CD14-positive monocyte (primary cell): ENCODE measurements at places on chromosomes 11 and 22. TPM values are rescaled to one million over a fixed set of nuclear protein-coding genes. Genes with fewer than 3 reads are reported as not detected.

The MMP1 gene
- not detected for polyA plus RNA-seq

The OR5M8 gene
- polyA plus RNA-seq: not detected

GRCh38 chr11:73622926-73623593 lies 23.3 kb upstream of the PLEKHB1 start:
- DNase-seq: peak; percentile 48

GRCh38 chr11:94909371-94909820 lies 64.0 kb downstream of the CWC15 start:
- DNase-seq: no peak

The HYOU1 gene
- polyA plus RNA-seq: 8.4 TPM

The GPR83 gene
- not detected for polyA plus RNA-seq

The NPAS4 gene
- polyA plus RNA-seq: not detected in 2 replicates

DNA sequence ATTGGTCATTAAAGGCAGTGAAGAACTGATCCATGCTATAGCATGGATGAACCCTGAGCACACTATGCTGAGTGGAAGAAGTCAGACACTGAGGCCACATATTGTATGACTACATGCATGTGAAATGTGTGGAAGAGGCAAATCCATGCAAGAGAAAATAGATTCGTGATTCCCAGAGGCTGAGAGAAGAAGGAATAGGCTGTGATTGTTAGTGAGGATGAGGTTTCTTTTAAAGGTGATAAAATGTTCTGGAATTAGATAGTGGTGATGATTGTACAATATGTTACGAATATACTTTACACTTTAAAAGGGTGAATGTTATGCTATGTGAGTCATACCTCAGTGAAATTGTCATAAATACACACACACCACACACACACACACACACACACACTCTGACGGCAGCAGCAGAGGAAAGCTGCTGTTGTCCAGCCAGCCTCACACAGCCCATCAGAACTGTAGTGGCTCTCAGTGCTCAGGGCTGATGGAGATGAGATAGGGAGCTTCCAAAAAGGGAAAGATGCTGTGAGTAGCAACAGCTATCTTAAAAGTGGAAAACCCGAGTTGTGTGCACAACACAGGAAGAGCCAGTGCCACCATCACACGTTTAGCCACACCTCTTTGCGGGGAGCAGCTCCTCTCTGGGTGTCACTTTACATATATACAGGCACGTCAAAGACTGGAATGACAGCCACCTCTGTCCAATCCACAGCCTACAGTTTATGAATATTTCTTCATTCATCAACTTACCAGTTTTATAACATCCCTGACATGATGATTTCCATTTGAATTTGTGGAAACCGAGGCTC lies 153.0 kb downstream of the SPATA19 start:
- DNase-seq: no peak

The RIMBP3B gene
- not detected for polyA plus RNA-seq

DNA sequence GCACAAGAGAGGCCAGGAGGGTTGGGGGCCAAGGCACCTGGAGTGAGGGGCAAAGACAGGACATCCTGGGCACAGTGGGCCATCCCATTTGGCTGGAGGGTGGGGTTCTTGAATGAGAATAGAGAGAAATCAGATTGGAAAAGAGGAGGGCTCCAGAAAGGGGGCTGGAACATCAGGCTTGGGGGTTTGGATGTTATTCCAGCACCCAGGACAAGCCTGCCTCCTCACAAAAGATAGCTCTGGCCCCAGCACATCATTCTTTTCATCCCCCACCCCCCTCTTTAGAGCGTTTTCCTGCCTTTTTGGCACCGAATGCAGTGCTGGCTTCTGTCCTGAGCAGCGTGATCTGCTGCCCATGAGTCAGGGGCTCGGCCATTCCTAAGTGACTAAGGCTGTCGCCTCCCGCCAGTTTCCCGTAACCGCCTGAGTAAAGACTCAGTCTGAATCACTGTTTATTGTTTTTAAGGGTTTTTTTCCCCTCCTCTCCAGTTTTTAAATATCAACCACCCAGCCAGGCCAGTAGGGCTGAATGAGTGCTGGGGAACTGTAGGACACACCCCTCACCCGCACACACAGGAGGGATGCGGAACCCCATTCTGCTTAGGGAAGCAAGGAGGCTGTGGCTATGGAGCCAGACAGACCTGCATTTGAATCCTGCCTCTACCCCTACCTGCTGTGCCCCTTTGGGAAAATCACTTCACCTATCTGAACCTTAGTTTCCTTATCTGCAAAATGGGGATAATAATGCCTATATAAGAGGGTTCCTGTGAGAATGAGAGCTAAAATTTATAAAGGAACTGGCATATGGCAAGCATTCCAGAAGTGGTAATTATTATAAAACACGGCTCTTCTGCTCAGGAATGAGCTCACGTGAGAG lies 32.4 kb upstream of the NAV2 start:
- no peak for DNase-seq

The HEPHL1 gene
- polyA plus RNA-seq: not detected

DNA sequence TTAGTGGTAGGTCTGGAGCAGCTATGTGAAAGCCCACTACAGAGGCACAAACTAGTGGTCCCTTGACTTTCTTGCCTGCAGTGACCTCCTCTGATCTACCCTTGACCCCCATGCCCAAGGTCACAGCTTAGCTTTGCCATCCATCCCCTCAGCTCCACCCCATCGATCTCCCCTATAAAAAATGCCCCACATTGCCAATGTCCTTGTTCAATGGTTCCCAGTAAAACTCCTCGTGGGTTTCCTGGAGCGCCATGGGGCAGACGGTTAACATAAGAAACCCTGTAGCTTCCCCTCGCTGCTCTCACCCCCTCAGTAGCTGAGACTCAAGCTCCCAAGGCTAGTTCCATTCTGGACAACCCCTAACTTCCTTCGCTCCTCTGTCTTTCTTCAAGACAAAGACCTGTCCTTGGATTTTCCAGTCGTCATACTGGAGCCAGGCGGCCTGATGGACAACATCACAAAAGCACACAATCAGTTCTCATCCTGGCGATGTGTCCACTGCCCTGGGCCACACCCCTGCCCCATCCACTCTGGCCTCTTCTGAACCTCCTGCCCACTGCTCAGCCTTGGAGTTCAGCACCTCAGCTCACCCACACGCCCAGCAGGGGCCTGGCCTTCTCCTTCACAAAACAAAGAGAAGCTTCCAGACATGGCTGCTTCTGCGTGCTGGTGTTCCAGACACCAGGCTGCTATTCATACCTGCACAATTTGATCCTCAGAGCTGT lies 1429.3 kb downstream of the BRD1 start:
- DNase-seq: no peak

DNA sequence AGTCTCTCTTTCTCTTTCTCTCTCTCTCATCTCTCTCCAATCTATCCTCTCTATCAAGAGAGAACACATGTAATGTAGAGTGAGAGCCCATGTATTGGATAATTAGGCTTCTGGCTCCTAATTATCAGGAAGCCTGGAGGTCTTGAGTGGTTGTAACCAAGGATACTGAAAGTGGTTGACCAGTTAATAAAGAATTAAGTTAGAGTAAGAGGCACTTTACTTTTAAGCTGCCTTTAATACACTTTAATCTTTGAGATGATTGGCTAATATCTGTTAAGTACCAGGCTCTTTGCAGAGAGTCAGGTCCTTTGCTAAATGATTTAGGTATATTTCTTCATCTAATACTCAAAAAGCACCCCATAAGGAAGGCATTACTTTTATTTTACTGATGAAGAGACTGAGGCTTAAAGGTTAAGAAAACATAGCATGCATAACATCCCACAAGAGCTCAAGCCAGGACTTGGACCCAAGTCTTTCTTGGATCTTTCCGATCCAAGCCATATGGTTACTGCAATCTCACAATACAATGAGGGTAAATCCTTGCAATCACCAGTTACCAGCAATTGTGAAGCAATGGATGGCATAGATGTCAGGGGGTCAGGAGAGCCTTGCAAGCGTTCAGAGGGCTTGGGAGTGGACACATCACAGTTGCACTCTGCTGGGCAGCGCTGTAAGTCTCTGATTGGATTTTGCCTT lies 22.1 kb downstream of the CD44 start:
- DNase-seq: no peak

GRCh38 chr11:43576320-43576802 lies 104.2 kb upstream of the HSD17B12 start:
- DNase-seq: no peak

The ADORA2A gene
- 6.5 TPM for polyA plus RNA-seq

- DNase-seq: peak; percentile 66
Observed at GRCh38 chr11:60914633-60915247, 782 bp downstream of the TMEM109 start.

GRCh38 chr11:9884601-9885000 lies 220.7 kb downstream of the SWAP70 start:
- no peak for DNase-seq

DNA sequence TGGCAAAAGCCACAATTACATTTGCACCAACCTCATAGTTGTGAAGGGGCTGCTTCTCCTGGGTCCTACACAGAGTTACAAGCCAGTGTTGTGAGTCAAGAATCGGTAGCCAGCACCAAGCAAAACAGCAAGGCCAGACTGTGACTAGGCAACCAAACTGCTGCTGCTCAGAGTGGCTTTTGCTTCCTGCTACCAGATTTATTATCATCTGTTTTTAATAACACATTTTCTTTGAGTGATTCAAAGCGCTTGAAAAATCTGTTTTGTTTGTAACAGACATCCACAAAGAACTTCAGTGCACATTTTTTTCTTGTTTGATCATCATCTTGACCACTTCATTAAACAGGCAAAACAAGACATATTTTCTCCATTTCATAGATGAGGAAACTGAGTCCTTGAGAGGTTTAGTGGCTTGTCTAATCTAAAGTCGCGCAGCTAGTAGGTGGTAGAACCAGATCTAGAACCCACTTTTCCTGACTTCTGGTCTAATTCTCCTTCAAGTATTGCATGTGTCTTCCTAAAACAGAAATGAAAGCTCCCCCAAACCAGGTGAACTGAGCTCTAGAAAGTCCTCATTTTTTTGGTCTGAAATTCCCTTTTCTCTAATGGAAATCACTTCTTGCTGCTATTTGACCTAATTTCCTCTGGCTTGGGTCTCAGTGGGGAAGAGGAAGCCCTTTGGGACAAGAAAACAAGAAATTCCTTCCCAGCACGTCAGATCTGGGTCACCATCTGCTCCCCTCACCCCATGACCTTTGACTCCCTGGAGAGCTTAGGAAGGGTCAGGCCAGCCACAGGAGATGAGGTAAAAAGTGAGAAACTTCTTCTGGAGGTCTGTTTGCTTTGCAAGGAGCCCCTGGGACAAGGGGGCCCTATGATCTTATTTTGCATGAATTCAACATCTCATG lies 39.9 kb downstream of the CWC15 start:
- no peak for DNase-seq

DNA sequence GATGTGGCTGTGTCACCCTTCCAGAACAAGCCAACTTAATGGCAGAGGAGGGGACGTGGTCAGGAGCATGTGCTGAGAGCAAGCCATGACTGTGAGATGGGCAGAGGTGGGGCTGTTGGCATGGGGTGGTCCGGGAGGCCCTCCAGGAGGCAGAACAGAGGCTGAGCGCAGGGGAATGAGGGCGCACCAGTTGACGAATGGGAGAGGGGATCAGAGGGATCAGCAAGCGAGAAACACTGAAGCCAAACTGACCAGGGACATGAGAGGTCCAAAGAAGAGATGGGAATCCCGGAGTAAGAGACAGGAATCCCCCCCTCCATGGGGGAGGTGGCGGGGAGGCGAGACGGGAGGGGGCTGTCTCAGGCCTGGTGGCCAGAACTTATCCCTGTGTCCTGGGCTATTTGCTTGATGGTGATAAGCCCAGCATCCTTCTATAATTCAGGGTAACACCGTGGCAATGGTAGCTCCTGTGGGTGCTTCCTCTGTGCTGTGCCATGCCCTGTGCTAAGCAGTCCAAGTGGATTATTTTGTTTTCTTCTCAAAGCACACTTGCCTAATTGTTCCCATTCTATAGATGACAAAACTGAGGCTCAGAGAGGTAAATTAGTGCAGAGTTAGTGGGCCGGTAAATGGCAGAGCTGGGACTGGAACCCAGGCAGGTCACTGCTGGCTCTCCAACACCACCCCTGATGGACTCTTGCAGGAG lies 83.4 kb upstream of the SHISAL1 start:
- DNase-seq: no peak

GRCh38 chr11:75677275-75677674 lies 8.4 kb upstream of the MAP6 start:
- no peak for DNase-seq

DNA sequence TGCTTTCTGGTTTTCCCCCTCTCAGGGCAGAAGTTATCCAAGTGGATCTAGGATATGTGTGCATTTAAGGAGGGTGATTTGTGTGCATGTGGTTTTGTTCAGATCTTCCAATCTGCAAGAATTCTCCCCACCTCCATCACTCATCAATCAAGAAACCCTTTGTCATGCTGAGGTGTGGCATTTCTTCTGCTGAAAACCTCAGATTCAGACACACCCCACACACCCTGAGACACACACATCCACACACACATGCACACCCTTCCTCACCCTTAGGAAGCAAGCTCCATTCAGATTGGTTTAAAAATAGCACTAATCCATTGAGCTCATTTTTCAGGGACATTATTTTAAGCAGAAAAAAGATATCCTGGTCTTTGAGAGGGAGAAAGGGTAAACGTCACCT lies 106.1 kb upstream of the HSD17B12 start:
- DNase-seq: no peak

The ART1 gene
- polyA plus RNA-seq: not detected in 2 replicates

- no peak for DNase-seq
Observed at GRCh38 chr11:12235553-12235946, 125.2 kb downstream of the MICAL2 start.

The PIWIL4 gene
- polyA plus RNA-seq: 1.1 TPM

- no peak for DNase-seq
Observed at GRCh38 chr22:38069372-38070249, 12.4 kb downstream of the PICK1 start.

- no peak for DNase-seq
Observed at GRCh38 chr22:31603081-31603525, 58.9 kb downstream of the PISD start.

DNA sequence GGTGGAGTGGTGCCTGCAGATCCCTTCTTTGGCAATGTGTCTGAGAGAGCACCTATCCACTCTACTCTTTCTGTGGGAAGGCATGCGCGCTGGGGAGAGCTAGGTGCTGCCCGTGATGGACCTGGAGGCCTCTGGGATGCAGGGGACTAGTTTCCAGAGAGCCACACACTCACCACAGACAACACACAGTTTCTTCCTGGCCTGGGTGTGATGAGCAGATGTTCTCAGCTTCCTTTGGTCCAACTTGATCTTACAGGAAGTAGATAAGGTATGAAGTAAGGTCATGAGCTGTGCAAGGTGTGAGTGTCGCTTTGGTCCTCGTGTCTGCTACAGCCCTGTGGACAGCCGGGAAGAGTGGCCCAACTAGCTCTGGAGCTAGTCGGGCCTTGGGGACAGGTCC lies 27.3 kb upstream of the SUSD2 start:
- no peak for DNase-seq

GRCh38 chr11:114354076-114354475 lies 46.2 kb downstream of the C11orf71 start:
- no peak for DNase-seq

GRCh38 chr11:107624983-107625684 lies 34.2 kb downstream of the ELMOD1 start:
- no peak for DNase-seq

DNA sequence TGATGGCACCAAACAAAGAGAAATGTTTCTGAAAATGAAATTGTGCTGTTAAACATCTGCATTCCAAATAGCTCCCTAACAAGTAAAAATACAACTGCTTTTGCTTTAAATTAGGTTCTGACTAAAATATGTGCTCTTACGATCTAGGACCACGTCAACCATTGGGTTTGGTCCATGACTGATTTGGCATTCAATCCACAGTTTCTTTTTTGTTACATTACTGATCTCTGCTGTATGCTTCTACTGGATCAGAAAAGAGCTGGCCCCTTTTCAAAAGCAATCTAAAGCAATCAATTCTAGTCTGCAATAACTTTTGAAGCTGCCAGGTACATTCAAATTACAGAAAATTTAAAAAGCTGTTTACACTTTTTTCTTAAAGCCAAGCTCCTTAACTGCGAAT lies 1047.1 kb upstream of the CCDC90B start:
- no peak for DNase-seq

- DNase-seq: no peak
Observed at GRCh38 chr11:74057249-74058151, 48.6 kb upstream of the UCP3 start.
